ENCODE measurements at places on chromosomes 7 and 10. TPM values are rescaled to one million over a fixed set of nuclear protein-coding genes. Genes with fewer than 3 reads are reported as not detected.

DNA sequence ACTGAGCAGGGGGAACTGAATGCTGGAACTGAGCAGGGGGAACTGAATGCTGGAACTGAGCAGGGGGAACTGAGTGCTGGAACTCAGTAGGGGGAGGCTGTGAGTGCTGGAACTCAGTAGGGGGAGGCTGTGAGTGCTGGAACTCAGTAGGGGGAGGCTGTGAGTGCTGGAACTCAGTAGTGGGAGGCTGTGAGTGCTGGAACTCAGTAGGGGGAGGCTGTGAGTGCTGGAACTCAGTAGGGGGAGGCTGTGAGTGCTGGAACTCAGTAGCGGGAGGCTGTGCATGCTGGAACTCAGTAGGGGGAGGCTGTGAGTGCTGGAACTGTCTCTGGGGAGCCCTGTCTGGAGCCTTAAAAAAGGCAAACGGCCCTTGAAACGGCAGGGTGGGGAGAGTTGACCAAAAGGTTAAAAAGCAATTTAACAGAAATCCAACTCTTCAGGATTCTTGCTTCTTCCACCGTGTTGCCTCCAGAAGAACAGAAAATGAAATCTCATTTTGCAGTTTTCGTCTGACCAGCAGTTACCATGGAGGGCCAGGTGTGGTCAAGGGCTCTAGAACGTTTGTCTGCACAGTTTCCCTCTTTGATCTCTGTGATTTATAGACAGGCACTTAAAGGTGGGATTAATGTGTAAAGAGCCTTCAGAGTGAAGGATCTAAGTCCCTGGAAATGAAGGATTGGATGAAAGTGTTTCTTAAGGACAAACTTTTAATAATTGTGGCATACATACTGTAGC is 19.1 kb downstream of the DOCK1 start:
- DNase-seq: no peak

GRCh38 chr7:151632750-151633515 is 113.2 kb upstream of the RHEB start:
- DNase-seq: peak; percentile 36
- peak overlapping the region; percentile 76 for H3K4me3 ChIP-seq
- H3K4me1 ChIP-seq: peaks cover 3% of the 10 kb centered on the region

GRCh38 chr10:59245686-59246085 is 69.2 kb downstream of the PHYHIPL start:
- H3K27ac ChIP-seq: no peak overlapping the region
- no peak for DNase-seq
- H3K27me3 ChIP-seq: no peaks in the 10 kb centered on the region
- H3K4me1 ChIP-seq: no peaks in the 10 kb centered on the region
- H3K4me3 ChIP-seq: no peak overlapping the region
- no peaks in the 10 kb centered on the region for H3K36me3 ChIP-seq

DNA sequence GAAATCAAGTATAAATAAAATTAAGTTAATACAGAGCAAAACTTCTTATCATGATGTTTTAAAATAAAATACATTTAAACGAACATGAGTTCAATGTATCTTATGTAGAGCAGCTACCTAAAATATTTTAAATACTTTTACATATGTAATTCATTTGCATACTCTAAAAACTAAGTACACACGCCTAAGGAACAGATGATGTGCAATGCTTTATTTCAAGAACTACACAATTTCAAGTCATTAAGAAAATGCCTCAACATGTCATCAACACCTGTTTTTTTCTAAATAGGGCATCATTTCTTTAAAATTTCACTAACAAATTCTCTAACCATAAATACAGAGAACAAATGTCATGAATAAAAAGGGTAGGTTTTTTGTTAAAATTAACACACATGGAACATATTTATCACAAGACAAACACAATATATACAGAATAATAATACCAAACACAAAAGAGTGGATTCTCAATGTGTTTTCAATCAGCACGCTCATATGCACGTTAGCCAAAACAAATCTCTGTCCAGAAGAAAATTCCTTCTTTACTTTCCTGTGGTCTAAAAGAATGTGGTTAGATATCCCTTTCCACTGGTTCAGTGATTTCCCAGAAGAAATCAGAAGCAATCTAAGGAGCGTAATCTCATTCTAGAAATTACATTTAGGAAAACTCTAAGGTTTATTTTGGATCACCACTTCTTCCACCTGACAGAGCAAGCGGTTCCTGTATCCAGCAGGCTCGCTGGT is 73.0 kb upstream of the PFKP start:
- no peak overlapping the region for H3K27ac ChIP-seq
- H3K27me3 ChIP-seq: no peaks in the 10 kb centered on the region
- no peaks in the 10 kb centered on the region for H3K4me1 ChIP-seq
- no peaks in the 10 kb centered on the region for H3K36me3 ChIP-seq

GRCh38 chr7:158977981-158978380 is 121.6 kb downstream of the DYNC2I1 start:
- no peak overlapping the region for H3K4me3 ChIP-seq
- DNase-seq: no peak
- no peaks in the 10 kb centered on the region for H3K36me3 ChIP-seq
- no peaks in the 10 kb centered on the region for H3K27me3 ChIP-seq
- H3K4me1 ChIP-seq: peaks cover 2% of the 10 kb centered on the region

GRCh38 chr10:108037061-108037460 is 872.6 kb upstream of the SORCS1 start:
- DNase-seq: no peak

GRCh38 chr7:51827631-51828030 is 511.0 kb upstream of the COBL start:
- no peak overlapping the region for H3K27ac ChIP-seq
- no peaks in the 10 kb centered on the region for H3K36me3 ChIP-seq
- no peaks in the 10 kb centered on the region for H3K4me1 ChIP-seq
- DNase-seq: no peak
- no peak overlapping the region for H3K4me3 ChIP-seq

DNA sequence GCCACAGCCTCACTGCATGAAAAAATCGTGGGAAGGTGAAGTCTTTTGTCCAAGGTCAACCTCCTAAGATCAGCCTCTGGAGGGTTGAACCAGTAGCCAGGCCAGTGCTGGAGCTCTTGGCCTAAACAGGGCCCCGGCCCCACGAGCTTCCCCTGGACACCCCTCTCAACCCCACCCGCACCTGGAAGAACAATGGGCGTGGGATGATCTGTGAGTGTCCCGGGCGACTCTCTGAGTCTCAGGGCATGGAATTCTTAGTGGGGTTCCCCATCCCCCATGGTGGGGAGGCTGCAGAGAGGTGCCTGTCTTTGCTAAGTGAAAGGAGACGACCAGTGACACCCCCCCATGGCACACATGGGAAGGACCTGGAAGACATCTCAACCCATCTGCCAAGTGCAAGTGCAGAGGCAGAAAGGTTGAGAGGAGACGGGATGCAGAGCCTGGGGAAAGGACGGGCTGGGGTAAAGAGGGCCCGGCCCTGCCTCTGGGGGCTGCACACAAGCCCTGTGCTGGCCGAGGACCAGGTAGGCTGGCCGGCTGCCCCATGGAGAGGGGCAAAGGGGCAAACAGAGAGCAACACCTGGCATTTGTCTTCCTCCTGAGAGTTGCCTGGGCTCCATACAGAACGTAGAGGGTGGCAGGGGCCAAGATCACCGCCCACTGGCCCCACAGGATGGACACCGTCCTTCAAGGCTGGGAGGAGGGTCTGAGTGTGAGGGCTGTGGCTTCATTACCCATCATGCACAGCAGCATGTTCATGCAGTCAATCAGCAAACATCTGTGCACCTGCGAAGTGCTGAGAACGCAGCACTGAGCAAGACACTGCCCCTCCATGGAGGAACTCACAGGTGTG is 163.0 kb upstream of the PPP2R2D start:
- no peaks in the 10 kb centered on the region for H3K27me3 ChIP-seq
- H3K27ac ChIP-seq: no peak overlapping the region
- DNase-seq: no peak
- H3K4me3 ChIP-seq: no peak overlapping the region
- no peaks in the 10 kb centered on the region for H3K36me3 ChIP-seq

The OPALIN gene
- total RNA-seq: not detected

The C10orf53 gene
- total RNA-seq: not detected

The TWIST1 gene
- 6.1 TPM for total RNA-seq

The NUTM2B gene
- total RNA-seq: 1.5 TPM

The LIPM gene
- total RNA-seq: not detected

The IDI2 gene
- total RNA-seq: not detected

The ZWINT gene
- total RNA-seq: 0.46 TPM

The GATA3 gene
- 0.24 TPM for total RNA-seq
